ENCODE measurements at places on chromosomes 12 and 14.

GRCh38 chr12:53218551-53219291 is 11.7 kb upstream of the ITGB7 start:
- no peak for DNase-seq

GRCh38 chr12:68498736-68499135 is 112.0 kb upstream of the RAP1B start:
- DNase-seq, result no peak

GRCh38 chr12:121632069-121632970 is 6.0 kb downstream of the ORAI1 start:
- DNase-seq, result no peak

- DNase-seq, result no peak
Observed at GRCh38 chr12:106284358-106285105, 18.0 kb upstream of the TCP11L2 start.

- no peak for DNase-seq
Observed at GRCh38 chr12:109890620-109891170, 9.4 kb upstream of the TCHP start.

DNA sequence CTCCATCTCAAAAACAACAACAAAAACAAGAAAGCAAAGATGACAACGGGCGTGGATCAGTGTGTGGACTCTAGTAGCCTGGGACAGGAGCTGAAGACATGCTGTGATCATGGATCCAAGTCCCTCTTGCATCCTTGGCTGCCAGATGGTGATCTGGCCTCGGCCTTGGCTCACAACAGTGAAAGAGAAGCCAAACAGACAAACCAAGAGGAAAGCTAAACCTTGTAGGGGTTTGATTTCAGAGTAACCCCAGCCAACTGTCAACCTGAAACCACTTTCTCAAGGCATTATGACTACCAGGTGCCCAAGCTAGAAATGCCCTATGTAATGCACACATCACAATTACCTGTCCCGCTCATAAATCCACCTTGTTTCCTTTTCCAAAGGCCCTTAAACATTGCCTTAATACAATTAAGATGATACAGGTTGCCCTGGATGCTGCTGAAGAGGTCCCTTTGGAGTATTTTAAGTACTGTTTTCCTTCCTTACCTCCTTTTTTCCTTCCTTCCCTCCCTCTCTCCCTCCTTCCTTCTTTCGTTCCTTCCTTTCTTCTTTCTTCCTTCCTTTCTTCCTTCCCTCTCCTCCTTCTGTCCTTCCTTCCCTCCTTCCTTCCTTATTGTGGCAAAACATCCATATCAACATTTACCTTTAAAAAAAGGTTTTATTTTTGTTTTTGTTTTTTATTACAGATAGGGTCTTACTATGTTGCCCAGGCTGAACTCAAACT is 41.4 kb upstream of the NINJ2 start:
- DNase-seq, result no peak

- DNase-seq, result no peak
Observed at GRCh38 chr12:95740751-95741150, 49.8 kb downstream of the NTN4 start.

DNA sequence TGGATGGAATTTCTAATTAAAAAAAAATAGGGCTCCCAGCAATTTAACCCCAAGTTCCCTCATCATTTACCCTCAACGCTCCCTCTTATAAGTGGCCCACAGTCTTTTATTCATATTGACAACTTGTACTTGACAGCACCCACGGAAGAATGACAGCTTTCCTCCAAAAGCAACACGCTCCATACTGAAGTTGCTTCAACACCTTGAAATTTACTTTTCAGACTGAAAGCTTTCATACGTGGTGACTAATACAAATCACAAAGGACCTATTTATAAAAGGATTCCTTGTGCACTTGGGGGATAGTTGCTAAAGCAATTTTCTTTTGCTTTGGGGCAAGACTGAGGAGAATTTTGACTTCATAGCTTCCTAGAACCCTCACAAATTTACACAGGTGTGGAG is 1629.4 kb upstream of the SEL1L start:
- DNase-seq, result no peak

- DNase-seq, result no peak
Observed at GRCh38 chr12:62720661-62721330, 214.2 kb downstream of the PPM1H start.

DNA sequence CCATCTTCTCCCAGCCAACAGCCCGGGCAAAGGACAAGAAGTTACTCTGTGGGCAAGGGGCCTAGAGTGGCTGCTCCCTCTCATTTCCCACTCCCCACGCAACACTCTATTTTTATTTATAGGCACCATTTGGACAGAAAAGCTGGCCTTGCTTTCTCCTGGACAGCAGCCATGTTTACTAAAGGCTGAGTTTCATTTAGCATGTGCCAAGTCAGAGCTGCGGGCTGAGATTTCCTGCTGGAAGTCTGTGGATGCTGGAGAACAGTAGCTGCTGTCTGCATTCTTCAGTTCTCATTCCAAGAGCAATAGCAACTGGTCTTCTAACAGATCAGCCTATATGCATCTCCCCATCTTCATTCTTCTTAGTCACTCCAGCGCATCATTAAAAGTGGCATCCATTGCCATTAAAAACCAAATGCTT is 8.3 kb downstream of the COL2A1 start:
- DNase-seq, result no peak

Data from GM19239 (cell line).